Memory B cell (primary cell): ENCODE measurements at places on chromosomes 13 and 19.

- no peaks in the 10 kb centered on the region for H3K4me1 ChIP-seq
- H3K27ac ChIP-seq: no peak overlapping the region
- H3K36me3 ChIP-seq: peaks cover 12% of the 10 kb centered on the region
These were observed 32.2 kb downstream of the CDADC1 start for GRCh38 chr13:49279885-49280284.

- peak; percentile 46 for DNase-seq
- no peak overlapping the region for H3K27ac ChIP-seq
- H3K4me1 ChIP-seq: peaks cover 9% of the 10 kb centered on the region
These were observed 16.1 kb upstream of the USP29 start for GRCh38 chr19:57103573-57104277.

GRCh38 chr19:18975869-18976268, 34.9 kb upstream of the HOMER3 start:
- peaks cover 5% of the 10 kb centered on the region for H3K27me3 ChIP-seq
- DNase-seq: no peak
- H3K27ac ChIP-seq: no peak overlapping the region

- H3K4me1 ChIP-seq: peaks cover 16% of the 10 kb centered on the region
- no peak overlapping the region for H3K4me3 ChIP-seq
- H3K36me3 ChIP-seq: peaks cover 30% of the 10 kb centered on the region
- no peak overlapping the region for H3K27ac ChIP-seq
- no peaks in the 10 kb centered on the region for H3K27me3 ChIP-seq
These were observed 18.1 kb downstream of the N4BP2L1 start for GRCh38 chr13:32409561-32410421.

DNA sequence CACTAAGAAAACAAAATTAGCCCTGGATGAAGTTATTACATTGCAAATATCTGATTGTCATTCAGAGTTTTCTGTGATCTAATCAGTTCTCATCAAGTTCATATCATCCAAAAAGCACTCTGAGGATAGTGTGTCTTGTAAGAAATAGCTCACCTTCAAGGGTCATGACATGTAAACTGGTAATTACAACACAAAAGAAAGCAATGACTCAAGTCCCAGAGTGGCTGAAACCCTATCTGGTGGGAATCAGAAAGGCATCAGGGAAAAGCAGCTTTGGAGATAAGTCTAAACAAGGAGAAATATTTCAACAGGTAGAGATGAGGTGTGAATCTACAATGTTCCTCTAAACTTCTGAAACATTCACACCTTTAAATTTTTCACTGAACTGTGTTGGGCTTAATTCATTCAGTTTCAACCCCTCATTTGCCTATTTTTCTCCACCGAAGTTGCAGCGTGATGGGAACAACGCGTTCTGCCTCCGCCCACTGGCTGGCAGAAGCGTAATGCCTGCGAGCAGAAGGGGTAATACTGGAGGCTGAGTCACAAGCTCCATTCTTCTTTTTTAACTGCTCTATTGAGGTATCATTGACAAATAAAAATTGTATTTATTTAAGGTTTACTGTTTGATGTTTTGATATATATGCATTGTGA, 155.2 kb upstream of the IPO5 start:
- DNase-seq: no peak
- no peaks in the 10 kb centered on the region for H3K36me3 ChIP-seq
- H3K4me3 ChIP-seq: no peak overlapping the region
- peaks cover 11% of the 10 kb centered on the region for H3K27me3 ChIP-seq

DNA sequence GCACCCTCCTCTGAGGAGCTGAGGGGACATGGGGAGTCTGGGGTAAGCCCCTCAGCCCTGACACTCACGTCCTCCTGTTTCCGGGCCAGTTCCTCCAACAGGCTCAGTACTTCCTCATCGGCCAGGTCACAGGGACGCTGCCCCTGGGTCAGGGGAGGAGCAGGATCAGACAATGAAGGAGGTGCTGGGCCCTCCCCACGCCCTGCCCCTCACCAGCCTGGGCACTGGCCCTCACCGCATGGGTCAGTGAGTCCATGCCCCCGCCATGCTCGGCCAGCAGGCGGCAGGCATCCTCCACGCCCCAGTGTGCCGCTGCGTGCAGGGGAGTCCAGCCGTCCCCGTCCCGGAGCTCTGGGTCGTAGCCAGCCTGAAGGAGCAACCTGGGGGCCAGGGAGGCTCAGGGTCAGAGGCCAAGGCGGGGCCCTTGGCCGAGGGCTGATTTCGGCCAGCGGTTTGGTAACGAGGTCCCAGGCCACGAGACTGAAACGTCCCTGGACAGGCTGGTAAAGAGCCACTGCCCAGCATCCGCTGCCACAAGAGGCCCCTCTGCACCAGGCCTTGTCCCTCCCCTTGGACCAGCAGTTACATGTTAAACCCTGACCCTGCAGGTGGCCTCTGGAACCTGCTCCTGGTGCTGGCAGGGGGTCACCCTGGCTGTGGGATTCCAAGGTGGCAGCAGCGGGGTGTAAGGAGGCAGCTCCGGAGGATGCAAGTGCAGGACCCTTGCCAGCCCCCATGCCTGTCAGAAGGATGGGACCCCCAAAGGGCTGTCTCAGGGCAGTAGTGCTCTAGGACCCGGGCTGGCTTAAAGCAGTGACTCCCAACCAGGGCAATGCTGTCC, 18.5 kb downstream of the PPP1R12C start:
- no peak for DNase-seq
- no peaks in the 10 kb centered on the region for H3K27me3 ChIP-seq

- no peaks in the 10 kb centered on the region for H3K27me3 ChIP-seq
- no peak overlapping the region for H3K4me3 ChIP-seq
- no peaks in the 10 kb centered on the region for H3K4me1 ChIP-seq
These were observed 544.2 kb upstream of the KLF12 start for GRCh38 chr13:74678308-74678965.
